ENCODE measurements at places on chromosomes 5 and 9.

GRCh38 chr5:179870403-179870903, 11.8 kb upstream of the MRNIP start:
- no peak for DNase-seq

GRCh38 chr5:5217371-5217770, 77.2 kb downstream of the ADAMTS16 start:
- no peak for DNase-seq

- no peak for DNase-seq
Measured at GRCh38 chr5:178340187-178340586, 107.6 kb upstream of the PHYKPL start.

- no peak for DNase-seq
Measured at GRCh38 chr9:81396528-81396927, 292.8 kb downstream of the TLE1 start.

DNA sequence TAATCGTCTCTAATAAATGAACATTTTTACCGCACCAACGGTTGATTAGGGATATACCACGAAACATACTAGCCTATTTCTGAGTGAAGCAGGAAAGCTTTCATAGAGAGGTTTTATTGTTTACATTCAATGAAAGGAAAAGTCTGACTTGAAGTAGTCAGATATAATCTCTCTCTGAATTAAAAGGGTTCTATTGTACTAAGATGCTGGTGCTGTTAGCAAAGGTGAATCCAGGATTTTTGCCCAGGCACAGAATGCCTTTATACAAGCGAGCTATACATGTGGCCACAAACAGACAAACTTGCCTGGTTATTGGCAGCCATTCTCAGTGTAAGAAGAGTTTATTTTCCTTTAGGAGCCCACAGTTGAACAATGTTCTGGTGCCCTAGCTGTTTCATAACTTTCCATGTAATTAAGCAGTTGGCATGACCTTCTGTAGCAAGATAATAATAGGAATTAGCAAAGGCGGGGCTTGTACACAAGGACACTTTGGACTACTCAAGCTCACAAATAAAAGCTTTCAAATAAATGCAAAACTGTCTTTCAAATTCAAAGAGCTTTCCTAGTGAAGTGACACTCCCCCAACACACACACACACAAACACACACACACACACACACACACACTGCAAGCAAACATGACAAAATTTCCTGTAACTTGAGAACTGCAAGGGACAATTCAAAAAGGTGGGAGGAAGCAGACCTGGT, 198.7 kb upstream of the MAP3K1 start:
- no peak for DNase-seq

GRCh38 chr5:154791535-154791934, 36.4 kb downstream of the LARP1 start:
- DNase-seq: no peak

GRCh38 chr9:13942695-13943094, 371.2 kb downstream of the NFIB start:
- no peak for DNase-seq

GRCh38 chr9:34375901-34376595, 650 bp downstream of the MYORG start:
- no peak for DNase-seq

GRCh38 chr5:13648822-13649221, 295.7 kb downstream of the DNAH5 start:
- DNase-seq: no peak

DNA sequence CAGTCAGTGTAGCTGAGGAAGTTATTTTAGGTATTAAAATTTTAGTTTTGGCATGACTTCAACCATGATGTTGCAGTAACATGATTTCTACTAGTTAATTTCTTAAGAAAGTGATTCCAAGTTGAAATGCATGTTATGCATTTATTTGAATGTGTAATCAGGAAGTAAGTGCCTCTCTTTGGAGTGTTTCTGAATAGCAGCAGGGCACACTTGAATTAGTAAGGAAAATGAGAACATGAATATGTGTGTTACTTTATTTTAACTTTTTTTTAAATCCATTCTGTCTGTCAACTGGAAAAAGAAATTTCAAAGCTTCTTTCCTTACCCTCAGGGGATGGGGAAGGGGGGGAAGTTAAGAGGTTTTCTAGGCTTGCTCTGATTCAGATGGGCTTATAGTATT, 40.4 kb downstream of the CTNNA1 start:
- DNase-seq: no peak

DNA sequence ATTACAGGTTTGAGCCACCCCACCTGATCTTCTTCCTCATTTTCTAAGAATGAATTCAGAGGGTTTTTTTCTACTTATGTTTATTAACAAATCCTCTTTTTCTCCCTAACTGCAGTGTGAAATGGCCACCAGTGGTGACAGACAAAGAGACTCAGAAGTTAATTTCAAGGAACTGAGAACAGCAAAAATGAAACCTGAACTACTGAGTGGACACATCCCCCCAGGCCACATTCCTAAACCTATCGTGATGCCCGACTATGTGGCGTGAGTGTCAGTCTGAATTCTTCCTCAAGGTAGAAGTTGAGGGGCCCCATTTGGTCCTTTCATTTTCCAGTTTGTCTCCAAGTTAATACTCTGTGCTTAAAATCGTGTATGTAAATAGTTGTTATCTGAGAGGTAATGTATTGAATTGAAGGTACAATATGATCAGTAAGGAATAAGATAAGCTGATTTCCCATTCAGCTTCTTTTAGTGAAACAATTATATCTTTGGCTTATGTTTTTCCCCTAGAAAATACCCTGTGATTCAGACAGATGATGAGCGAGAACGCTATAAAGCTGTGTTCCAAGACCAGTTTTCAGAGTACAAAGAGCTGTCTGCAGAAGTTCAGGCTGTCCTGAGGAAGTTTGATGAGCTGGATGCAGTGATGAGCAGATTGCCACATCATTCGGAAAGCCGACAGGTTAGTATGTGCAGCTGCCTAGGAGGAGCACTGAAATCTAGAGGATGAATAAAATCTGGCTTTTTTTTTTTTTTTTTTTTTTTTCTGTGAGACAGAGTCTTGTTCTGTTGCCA, 17.7 kb downstream of the MARVELD2 start:
- no peak for DNase-seq

GRCh38 chr9:123099042-123099441, 65.6 kb downstream of the GPR21 start:
- DNase-seq: no peak
